ENCODE measurements at places on chromosomes 11 and 22.

DNA sequence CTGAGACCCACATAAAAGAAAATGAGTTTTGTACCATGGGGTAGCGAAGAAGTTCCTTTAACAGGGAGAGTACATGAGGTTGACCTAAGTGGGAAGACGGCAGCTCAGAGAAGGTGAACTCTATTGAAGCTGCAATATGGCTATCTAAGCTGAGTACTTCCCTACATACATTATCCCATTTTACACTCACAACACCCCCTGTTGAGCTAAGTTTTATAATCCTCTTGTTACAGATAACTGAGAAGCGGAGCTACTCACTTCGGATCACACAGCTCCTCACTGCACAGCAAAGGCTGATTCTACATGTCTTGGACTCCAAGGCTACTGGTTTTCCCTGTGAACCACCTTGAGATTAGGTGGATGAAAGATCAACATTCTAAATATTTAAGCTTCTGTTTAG is 8.2 kb upstream of the PIWIL4 start:
- no peak for DNase-seq

- DNase-seq, result no peak
These were observed 946.2 kb downstream of the BRD1 start for GRCh38 chr22:48881326-48881980.

DNA sequence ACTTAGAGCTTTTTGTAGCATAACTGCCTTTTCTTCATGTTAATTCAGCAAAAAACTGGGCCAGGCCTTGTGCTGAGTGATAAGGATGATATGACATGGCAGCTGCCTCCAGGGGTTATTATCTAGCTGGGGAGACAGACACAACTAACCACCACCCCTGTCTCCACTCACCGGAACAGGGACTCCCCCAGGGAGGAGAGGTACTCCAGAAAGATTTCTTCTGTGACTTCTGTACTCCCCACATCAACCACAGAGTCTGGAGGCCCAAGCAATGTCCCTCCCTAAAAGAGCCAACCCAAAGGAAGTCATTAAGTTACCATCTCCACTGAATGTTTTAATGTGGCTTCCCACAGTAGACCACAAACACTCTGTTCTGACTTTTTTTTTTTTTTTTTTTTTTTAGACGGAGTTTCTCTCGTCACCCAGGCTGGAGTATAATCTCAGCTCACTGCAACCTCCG is 14.3 kb upstream of the PMM1 start:
- DNase-seq, result no peak

- DNase-seq, result peak; percentile 72
These were observed 15.5 kb downstream of the APOL3 start for GRCh38 chr22:36144886-36145541.

- DNase-seq, result no peak
These were observed 22.3 kb upstream of the NRGN start for GRCh38 chr11:124717421-124717785.

GRCh38 chr22:42939941-42940653 is 74.9 kb downstream of the PACSIN2 start:
- peak; percentile 85 for DNase-seq

All from fibroblast of skin of abdomen (primary cell).